Neural progenitor cell (in vitro differentiated cells): ENCODE measurements at places on chromosomes 16 and 17. TPM values are rescaled to one million over a fixed set of nuclear protein-coding genes. Genes with fewer than 3 reads are reported as not detected.

GRCh38 chr17:4331614-4332013, 34.9 kb downstream of the UBE2G1 start:
- no peak overlapping the region for H3K4me3 ChIP-seq
- DNase-seq: peak; percentile 30
- H3K4me1 ChIP-seq: peaks cover 22% of the 10 kb centered on the region
- peak overlapping the region; percentile 66 for H3K27ac ChIP-seq
- H3K27me3 ChIP-seq: no peaks in the 10 kb centered on the region
- H3K36me3 ChIP-seq: no peaks in the 10 kb centered on the region

DNA sequence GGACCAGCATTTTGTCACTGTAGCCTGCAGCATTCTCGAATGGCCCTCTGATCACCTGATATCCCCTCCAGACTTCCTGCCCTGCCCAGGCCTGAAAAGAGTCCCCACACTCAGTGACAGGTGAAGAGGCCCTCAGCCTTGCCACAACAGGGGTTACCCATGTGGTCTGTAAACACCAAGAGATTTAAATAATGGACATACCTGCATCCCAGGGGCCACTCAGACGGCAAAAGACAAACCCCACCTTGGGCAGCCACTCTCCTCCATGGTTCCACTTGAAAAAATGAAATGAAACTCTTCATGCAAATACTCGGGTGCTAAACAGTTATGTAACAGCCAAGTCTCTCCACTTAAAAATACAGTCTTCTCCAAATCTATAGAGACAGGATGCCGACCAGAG, 22.9 kb upstream of the PECAM1 start:
- peaks cover 17% of the 10 kb centered on the region for H3K4me1 ChIP-seq
- no peaks in the 10 kb centered on the region for H3K27me3 ChIP-seq
- no peak overlapping the region for H3K4me3 ChIP-seq

DNA sequence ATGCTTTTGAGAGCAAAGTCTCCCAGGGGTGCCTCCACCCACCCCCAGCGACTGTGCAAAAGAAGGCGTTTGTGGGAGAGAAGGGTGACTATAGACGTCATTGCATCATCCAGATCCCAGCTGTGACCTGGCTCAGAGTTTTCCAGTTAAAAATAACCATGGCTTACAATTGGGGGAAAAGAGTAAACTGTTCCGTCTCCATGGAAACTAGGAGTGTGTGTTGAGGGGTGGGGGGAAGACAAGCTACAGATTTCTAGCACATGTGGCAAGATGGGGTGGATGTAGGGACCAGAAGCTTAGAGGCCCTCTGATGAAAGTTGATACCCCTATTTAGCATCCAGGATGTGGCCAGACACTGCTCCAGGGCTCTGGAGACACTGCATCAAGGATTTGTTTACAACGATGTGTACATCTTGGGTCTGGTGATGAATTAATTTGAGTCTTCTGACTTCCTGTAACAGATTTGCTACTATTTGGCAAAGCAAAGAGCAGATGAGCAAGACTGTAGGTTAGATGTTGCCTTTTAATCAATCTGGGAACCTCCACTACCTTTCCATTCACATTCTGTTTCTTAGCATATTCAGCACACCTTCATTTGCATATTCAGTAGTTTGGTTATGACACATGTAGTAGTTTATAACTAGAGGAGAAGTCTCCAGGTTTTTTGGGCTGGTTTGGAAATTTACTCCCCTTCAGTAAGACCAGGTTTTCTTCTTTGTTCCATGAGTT, 6.2 kb upstream of the DUSP14 start:
- peaks cover 12% of the 10 kb centered on the region for H3K4me1 ChIP-seq

DNA sequence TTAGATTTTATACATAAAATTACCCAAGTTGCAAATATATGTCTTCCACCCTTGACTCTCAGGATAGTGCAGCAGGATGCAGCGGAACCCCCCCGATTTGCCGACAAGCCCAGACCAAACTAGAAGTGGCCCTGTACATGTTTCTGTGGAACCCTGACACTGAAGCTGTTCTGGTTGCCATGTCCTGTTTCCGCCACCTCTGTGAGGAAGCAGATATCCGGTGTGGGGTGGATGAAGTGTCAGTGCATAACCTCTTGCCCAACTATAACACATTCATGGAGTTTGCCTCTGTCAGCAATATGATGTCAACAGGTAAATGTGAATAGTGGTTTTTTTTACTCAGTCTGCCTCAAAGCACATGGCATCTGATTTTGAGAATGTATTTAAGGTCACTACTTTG, 70.7 kb downstream of the OMG start:
- H3K4me1 ChIP-seq: no peaks in the 10 kb centered on the region
- no peaks in the 10 kb centered on the region for H3K36me3 ChIP-seq
- H3K4me3 ChIP-seq: no peak overlapping the region
- DNase-seq: no peak
- H3K27ac ChIP-seq: no peak overlapping the region

- DNase-seq: no peak
- H3K27me3 ChIP-seq: no peaks in the 10 kb centered on the region
- H3K4me3 ChIP-seq: no peak overlapping the region
- H3K36me3 ChIP-seq: no peaks in the 10 kb centered on the region
- peaks cover 25% of the 10 kb centered on the region for H3K4me1 ChIP-seq
- no peak overlapping the region for H3K27ac ChIP-seq
Observed at GRCh38 chr17:55709984-55710383, 12.7 kb downstream of the TMEM100 start.

DNA sequence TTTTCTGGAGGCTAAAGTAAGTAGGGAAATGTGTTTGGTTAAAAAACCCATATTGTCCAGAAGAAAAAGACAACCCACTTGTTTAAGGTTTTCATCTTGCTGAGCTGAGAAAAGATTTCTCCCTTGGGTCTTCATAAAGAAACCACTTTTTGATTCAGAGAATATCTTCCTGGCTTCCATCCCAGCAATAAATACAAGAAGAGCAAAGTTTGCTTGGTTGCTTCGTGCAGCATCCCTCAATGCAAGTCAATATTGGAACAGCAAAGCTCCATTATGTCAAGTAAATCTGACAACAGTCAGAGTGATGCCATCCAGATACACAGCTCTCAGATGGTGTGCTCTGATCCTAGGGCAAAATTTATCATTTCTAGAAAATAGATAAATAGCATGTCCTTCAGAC, 118.9 kb upstream of the PIRT start:
- no peak overlapping the region for H3K4me3 ChIP-seq
- DNase-seq: no peak
- no peak overlapping the region for H3K27ac ChIP-seq
- H3K36me3 ChIP-seq: no peaks in the 10 kb centered on the region
- H3K27me3 ChIP-seq: no peaks in the 10 kb centered on the region

DNA sequence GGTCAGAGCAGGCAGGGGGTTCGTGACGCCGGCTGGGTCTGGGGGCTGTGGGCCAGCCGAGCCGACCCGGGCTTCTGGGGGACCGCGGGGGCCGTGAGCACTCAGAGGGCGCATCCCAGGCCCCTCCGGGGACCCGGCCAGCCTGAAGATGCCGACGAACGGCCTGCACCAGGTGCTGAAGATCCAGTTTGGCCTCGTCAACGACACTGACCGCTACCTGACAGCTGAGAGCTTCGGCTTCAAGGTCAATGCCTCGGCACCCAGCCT, 140 bp downstream of the FSCN2 start:
- no peak overlapping the region for H3K27ac ChIP-seq
- DNase-seq: no peak
- H3K36me3 ChIP-seq: no peaks in the 10 kb centered on the region

- H3K27ac ChIP-seq: no peak overlapping the region
- DNase-seq: no peak
- H3K36me3 ChIP-seq: no peaks in the 10 kb centered on the region
- H3K4me1 ChIP-seq: no peaks in the 10 kb centered on the region
- H3K4me3 ChIP-seq: no peak overlapping the region
- no peaks in the 10 kb centered on the region for H3K27me3 ChIP-seq
Observed at GRCh38 chr17:69728816-69729215, 314.3 kb downstream of the MAP2K6 start.

The BCO1 gene
- 3.5 and 4.2 TPM in 2 replicates for total RNA-seq

GRCh38 chr17:77736199-77736585, 222.3 kb upstream of the TNRC6C start:
- H3K4me1 ChIP-seq: peaks cover 57% of the 10 kb centered on the region
- no peak overlapping the region for H3K4me3 ChIP-seq
- peak; percentile 38 for DNase-seq
- H3K27ac ChIP-seq: no peak overlapping the region

- no peak overlapping the region for H3K27ac ChIP-seq
- no peaks in the 10 kb centered on the region for H3K36me3 ChIP-seq
- H3K27me3 ChIP-seq: no peaks in the 10 kb centered on the region
- no peak overlapping the region for H3K4me3 ChIP-seq
- DNase-seq: no peak
- peaks cover 14% of the 10 kb centered on the region for H3K4me1 ChIP-seq
Observed at GRCh38 chr16:87389245-87389644, 2.9 kb upstream of the MAP1LC3B start.

The SNAI3 gene
- 0.71 TPM in 1 of 2 replicates, not detected in the other for total RNA-seq

DNA sequence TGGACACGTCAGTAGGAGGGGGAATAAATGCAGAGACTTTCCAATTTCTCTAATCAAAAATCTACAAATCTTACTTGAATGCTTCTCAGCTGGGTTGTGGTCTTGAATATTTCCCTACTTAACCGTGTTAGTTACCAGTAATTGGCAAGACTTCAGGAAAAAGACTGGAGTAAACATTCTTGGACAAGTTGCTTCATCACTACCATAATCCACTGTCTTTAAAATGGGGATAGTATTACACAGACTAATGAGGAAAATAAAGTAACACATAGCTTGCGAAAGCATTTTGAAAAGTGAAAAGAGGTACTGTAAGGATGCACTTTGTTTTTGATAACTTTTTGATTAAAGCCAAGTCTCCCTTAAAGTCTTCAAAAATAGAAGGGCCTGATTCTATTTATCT, 18.4 kb downstream of the MYH1 start:
- H3K36me3 ChIP-seq: no peaks in the 10 kb centered on the region
- H3K4me1 ChIP-seq: no peaks in the 10 kb centered on the region
- no peak overlapping the region for H3K27ac ChIP-seq
- H3K27me3 ChIP-seq: no peaks in the 10 kb centered on the region

GRCh38 chr17:34399725-34400124, 36.7 kb upstream of the CCL1 start:
- DNase-seq: no peak
- no peaks in the 10 kb centered on the region for H3K27me3 ChIP-seq
- H3K4me1 ChIP-seq: peaks cover 5% of the 10 kb centered on the region
- H3K27ac ChIP-seq: no peak overlapping the region
- H3K36me3 ChIP-seq: no peaks in the 10 kb centered on the region

The PPL gene
- 1.0 and 2.8 TPM in 2 replicates for total RNA-seq

GRCh38 chr16:138049-138417, 440 bp downstream of the NPRL3 start:
- peaks cover 3% of the 10 kb centered on the region for H3K4me1 ChIP-seq
- peak overlapping the region; percentile 74 for H3K27ac ChIP-seq
- peak; percentile 81 for DNase-seq
- peak overlapping the region; percentile 65 for H3K4me3 ChIP-seq
- no peaks in the 10 kb centered on the region for H3K27me3 ChIP-seq
- no peaks in the 10 kb centered on the region for H3K36me3 ChIP-seq

DNA sequence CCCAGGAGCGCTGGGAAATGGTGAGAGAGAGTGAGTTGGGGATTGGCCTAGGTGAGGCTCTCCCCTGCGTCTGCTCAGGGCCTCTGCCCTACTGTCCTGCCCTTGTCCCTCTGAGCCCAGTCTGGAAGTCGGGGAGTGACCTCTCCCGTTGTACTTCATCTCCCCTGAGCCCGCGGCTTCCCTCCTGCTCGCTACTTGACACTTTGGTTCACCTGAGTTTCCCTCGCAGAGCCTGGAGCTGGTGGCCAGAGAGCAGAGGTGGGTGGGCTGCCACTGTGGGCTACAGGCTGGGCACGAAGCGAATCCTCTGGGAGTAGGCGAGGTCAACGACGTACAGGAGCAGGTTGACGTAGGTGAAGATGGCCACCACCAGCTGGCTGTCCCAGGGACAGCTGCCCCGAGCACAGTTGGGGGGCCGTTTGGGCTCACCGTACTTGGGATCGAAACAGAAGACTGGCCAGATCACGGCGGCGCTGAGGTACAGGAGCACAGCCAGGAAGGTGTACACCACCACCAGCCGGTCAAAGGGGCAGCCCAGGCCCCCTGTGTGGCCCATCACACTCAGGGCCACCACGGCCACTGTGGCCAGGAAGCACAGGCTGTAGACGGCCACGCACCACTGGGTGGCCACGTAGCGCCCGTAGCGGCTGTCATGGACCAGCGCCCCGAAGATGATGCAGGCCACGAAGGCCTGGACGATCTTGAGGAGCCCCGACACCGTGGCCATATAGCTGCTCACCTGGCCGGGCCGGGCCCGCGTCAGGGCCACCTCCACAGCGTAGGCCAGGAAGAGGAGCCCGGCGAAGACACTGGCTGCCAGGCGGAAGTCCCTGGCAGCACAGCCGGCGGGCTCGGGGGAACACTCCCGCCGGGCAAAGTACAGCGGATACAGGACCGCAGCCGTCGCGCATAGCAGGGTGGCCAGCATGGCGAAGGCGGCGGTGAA, 3.7 kb upstream of the PYCR1 start:
- no peak for DNase-seq
- no peak overlapping the region for H3K4me3 ChIP-seq
- H3K36me3 ChIP-seq: no peaks in the 10 kb centered on the region
- H3K27me3 ChIP-seq: peaks cover 36% of the 10 kb centered on the region
- no peak overlapping the region for H3K27ac ChIP-seq

DNA sequence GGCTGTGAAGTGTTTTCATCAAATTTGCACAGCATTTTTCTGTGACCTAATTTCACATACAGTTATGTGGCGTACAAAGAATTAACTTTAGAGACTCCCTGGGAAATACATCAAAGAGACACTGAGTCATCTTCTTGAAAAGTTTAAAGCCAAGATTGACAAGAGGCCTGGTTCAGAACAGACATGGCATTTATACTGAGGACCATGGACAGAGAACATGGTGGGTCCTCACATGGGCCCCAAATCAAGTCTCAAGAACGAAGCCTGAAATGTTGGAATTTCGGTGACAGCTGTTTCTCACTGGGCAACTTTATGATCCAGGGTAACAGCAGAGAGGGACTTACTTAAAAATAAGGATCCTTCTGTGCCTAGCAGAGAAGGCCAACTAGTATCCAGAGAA, 311.5 kb upstream of the KCNJ16 start:
- no peaks in the 10 kb centered on the region for H3K36me3 ChIP-seq
- no peak for DNase-seq
- H3K27ac ChIP-seq: no peak overlapping the region

DNA sequence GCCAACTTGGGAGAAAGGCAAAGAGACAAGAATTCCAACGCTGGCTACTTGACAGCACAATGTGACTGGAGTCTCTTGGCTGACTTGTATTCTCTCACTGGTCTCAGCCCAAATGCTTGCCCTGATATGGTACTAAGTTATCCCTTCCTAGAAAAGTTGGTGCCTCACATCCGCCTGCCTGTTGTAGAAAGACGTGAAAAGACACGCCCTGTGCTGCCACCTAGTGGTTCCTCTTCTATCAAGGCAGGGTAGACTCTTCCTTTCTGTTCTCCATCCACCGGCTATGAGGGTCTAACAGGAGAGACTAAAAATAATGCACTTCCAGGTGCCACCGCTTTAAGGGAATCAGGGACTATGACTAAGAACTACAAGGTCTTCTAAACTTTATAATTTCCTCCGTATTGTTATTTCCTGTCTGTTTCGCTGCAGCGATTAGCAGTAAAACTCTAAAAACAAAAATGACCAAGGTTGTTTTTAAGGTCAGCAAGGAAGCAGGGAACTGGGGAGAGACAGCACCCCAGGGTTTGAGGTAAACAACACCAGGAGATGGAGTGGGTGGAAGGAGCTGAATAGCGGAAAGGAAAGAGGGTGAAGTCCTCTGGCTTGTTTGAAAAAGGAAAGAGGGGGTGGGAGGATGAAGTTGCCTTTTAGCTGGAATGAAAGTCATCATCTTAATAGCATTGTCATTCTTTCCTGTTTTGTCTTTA, 109.5 kb downstream of the YPEL2 start:
- no peak overlapping the region for H3K27ac ChIP-seq
- H3K4me3 ChIP-seq: no peak overlapping the region
- no peaks in the 10 kb centered on the region for H3K36me3 ChIP-seq
- no peaks in the 10 kb centered on the region for H3K27me3 ChIP-seq
- H3K4me1 ChIP-seq: peaks cover 20% of the 10 kb centered on the region
